ENCODE measurements at places on chromosomes 3 and 15.

- DNase-seq: no peak
Observed at GRCh38 chr3:173913397-173913796, 515.9 kb downstream of the NLGN1 start.

- no peak for DNase-seq
Observed at GRCh38 chr3:3080309-3080708, 29.9 kb downstream of the IL5RA start.

- DNase-seq: no peak
Observed at GRCh38 chr3:180430896-180431295, 171.1 kb upstream of the TTC14 start.

DNA sequence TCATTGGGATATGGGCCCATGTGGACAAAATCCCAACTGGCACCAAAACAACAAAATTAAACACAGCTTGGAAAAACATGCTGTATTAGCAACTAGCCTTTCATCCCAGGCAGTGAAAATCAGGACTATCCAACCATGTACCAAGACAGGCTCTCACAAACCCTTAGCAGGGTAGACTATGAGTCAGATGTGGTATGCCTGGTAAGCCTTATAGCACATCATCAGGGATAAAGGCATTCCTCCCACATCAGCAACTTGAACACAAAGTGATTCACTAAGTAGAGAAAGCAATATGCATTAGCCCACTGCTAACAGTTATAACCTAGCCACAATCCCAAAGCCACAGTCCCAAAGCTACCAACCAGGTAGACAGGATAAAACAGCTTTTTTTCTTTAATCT is 8.0 kb downstream of the CEP152 start:
- no peak for DNase-seq

- no peak for DNase-seq
Observed at GRCh38 chr3:195139876-195140240, 131.1 kb downstream of the XXYLT1 start.

DNA sequence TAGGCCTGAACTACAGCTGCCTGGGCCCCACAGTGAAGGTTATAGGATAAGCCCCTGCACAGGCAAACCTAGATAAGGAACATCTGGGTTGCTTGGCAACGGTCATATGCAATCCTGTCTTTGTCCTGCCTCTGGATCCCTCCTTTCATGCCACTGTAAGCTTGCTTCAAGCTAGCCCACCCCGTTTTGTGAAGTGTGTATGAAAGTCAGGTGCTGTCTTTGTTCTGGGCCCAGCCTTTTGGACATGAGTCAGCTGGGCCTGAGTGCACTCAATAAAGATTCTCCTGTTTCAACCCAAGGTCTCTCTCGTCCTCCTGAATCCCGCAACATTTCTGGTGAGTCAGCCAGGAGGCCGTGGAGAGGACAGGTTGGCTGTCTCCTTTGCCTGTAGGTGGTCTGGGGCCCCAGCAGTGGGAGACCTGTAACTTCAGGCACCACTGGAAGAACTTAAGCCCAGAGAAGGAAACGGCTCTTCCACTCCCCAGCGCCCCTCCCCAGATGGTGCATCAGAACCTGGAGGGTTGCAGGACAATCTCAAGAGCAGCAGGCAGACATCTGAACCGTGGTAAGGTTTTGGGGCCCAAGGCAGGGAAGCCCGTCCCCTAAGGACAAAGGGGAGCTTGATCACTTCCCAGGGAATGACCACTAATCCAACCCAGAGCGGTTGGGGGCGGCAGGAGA is 8.3 kb upstream of the SLC9C1 start:
- no peak for DNase-seq

DNA sequence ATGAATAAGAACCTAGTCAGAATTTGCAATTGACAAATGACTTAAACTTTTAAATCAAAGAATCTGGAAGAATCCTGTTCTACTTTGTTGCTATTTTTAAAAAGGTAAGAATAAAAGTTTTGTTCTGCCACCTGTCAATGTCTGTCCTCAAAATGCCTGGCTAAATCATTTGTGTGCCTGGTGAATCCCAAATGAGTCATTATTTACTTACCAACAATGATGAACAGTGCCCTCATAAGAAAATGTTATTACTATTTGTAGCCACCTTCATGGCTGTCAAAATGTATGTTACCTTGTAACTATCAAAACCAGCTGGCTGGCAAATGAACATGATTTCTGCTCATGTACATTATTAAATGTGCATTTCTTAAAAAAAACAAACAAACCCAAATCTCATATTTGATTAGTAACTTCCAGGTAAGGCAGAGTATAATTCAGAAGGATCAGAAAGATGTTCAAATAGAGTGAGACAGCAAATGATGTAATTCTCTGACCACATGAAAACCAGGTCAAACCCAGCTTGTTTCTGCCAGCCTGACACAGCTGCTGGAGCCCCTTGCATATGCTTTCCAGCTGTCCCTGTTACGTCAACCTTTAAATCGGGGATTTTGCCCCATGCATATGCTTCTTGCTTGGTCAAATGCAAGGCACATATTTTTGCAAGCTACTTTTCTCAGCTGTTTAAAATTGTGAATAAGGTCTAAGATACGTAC is 137.9 kb downstream of the SSR3 start:
- DNase-seq: no peak

DNA sequence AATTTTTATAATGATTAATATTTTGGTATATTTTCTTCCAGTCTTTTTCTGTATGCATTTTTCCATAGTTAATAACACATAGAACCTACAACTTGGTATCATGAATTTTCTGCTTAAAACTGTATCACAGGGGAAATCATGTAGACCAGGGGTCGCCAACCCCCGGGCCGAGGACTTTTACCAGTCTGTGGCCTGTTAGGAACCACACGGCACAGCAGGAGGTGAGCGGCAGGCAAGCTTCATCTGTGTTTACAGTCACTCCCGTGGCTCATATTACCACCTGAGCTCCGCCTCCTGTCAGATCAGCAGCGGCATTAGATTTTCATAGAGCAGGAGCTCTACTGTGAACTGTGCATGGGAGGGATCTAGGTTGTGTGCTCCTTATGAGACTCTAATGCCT is 54.7 kb downstream of the RPL22L1 start:
- DNase-seq: no peak

- peak; percentile 18 for DNase-seq
Observed at GRCh38 chr3:87595798-87596197, 319.4 kb upstream of the POU1F1 start.

DNA sequence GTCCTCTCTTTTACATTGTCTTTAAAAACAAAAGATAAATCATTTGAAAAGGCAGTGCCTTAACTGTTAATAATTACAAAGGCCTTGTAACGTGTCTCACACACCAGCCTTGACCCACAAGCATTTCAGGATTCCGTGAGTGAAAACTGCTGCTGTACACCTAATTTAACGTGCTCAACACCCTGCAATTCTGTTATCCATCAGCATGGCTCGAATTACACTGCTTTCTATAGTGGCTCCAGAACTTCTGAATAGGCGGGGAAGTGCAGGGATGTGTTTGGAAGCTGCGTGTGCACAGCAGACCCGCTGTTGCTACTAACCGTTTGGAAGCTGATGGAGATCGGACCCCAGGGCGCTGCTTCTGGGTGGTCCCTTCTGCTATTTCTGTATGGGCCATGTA is 9.9 kb upstream of the ETFA start:
- no peak for DNase-seq

DNA sequence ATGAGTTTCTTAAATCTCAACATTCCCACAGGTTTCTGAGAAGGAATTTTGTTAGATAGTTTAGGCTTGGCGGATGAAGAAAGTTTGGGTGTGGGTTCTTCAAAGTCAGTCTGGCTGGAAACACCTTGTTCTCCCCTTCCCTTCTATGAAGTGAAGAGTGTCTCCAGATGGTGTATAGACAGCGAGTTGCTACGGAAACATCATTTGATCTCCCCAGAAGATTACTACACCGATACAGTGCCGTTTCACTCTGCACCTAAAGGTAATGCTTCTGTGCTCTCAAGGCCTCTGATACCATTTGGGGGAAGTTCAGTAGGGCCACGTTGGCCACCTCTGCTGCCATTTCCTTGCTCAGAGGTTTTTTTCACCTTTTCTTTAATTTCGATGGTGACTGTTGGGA is 20.6 kb downstream of the DLEC1 start:
- no peak for DNase-seq

DNA sequence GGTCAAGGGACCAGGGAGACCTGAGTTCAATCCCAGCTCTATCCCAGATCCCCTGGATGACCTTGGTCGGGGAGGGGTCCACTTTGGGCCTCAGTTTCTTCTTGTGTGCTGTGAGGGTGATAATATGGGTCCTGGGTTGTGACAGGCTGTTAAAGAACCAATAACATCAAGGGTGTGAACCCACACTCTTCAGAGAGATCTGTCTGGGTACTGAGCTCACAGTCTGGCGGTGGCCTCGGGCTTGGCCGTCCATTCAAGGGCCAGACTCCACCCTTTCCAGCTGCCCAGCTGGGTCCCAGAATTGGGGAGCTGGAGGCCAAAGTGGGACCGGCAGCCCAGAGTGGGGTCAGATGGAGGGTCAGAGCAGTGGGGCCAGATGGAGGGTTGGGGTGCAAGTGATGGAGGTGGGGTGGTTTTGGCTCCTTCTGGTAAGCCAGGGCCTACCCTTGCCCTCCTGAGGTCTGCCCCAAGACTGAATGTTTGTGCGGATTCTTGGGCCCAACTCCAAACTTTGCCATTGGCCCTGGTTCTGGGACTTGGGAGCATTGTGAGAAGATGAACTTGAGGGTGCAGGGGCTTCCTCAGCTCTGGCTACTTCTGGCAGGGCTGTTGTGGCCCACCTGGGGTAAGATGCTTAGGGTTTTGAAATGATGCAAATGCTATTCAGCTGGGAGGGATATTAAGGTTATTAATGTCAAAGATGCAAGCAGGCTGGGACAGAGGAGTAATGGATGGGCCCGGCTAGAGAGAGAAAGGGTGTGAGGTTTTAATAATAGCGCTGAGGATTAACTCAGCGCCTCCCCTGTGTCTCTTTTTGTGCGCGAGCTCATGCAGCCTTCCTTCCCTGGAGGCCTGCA is 1.5 kb downstream of the CORO2B start:
- DNase-seq: no peak

DNA sequence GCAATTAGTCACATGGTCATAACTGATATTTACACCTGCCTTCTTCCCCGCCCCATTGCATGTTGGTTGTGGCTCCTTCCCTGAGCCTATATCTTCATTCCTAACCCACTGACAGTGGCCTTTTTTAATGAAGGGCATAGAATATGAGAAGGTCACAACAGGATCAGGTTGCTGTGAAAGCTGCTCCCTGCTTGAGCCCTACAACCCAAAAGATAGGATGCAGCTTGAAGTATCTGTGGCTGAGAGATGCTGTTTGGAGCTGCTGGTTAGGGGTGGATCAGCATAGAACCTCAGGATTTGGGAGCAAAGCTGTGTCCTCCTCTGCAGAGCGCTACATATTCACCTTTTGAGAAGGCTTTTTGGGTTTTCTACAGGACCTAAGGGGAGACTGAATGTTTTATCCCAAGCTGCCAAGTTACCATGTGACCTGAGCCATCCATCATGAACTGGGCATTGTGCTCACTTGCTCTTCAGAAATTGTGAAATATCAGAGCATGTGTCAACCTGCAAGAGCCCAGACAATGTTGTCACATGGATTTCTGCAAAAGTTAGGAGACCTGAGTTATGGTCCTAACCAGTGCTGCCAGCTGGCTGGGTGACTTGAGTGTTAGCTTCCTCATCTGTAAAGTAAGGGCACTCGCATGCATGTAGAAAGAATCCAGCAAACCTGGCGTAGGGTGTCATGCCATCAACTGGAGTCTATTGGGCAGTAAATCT is 49.8 kb upstream of the ARL8B start:
- DNase-seq: no peak

DNA sequence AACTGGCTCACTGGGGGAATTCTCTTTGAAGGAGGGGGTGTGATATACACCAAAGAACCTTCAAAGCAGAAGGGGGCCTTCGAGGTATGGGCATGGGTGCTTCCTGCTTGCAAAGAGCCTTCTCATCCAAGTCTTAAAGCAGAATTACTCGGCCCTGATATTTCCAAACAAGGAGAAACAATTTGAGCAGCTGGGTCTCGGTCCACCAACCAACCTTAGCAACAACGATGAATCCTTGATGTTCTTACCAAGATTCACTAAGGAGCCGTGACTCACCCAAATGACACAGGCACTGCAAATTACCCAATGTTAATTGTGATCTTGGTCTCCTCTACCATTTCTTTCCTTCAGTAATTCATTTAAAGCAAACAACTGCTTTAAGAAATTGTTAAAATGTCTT is 7.7 kb downstream of the HOMER2 start:
- no peak for DNase-seq

GRCh38 chr3:184154885-184155643 is at the start of gene DVL3:
Gene DVL3 (plus strand): TSS chr3:184155377. CDS start chr3:184155636, 259 bp downstream.
- no peak for DNase-seq

DNA sequence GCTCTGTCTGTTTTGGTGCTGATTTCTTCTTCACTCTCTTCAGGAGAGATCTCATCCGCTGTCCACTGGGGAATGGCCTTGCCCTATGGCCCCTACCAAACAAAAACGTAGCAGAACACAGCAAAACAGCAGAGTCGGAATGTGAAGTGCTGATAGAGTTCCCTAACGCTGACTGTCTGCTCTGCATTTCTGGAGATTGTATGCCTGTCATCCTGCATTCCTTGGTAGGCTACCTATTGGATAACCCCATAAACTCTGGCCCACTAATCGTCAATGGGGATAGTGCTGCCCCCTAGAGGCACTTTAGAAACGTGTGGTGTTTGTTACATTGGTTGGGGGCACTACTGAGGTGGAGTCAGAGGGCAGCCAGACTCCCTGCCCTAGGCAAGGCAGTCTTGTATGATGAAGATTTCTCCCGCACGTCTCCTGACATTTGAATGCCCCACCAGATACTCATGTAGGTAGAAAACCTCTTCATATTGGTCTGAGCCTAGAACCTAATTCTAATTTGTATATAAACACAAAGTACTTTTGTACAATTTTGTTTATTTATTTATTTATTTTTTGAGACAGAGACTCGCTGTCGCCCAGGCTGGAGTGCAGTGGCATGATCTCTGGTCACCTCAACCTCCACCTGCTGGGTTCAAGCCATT is 15.6 kb upstream of the MAGEF1 start:
- DNase-seq: no peak

DNA sequence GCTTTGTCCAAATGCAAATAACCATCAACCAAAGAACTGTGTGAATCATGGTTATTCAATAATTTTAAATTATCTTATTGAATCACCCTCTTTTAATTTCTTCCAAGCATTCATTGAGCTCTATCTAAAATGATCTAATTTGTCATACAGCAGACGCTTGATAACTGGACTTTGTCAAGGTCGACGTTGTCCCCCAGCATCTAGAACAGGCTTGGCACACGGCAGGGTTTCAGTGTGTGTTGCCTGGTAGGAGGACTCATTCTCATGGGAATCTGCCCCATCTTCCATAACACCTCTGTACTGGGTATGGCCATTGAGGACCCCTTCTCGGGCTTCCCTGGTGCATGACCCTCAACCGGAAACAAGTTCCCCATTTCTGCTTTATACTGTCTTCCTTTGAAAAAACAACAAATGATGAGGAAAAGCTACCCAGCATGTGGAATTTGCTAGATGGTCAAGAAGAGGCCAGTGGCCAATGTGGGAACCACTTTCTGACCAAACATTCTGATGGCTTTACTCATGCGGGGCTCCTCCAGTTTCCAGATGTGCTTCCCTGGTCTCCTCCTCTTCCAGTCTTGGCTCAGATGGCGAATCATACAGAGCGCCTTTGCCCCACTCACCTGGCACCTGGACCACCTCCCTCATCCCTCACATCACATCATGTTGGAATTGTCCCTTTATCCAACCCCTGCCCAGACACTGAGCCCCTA is 41.7 kb upstream of the SEC22A start:
- DNase-seq: no peak

GRCh38 chr3:121462565-121462964 is 83.2 kb downstream of the POLQ start:
- DNase-seq: no peak
